ENCODE measurements at places on chromosomes 16 and 17.

DNA sequence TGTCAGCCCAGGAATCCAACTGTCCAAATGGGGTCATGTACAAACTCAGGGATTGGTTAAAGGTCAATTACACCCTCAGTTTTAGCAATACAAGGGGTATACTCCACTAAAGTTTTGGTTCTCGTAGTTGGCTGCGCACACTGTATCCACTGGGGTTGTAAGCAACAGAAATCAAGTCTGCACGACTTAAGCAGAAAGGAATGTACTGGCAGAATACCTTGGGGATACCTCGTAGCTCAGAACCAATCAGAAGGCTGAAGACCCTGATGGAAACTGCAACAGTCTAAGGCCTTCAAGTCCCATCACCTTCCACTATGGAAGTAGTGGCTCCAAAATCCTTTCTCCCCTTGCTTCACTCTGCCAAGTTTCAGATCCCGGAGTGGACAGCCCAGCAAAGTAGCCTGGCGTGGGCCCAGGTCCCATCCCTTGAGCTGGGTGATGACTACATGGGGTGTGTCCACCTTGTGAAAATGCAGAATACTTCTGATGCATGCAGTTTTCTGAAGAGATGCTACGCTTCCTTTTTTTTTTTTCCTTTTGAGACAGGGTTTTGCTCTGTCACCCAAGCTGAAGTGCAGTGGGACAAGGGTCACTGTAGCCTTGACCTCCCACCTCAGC lies 21.1 kb upstream of the RPH3AL start:
- DNase-seq, result no peak

DNA sequence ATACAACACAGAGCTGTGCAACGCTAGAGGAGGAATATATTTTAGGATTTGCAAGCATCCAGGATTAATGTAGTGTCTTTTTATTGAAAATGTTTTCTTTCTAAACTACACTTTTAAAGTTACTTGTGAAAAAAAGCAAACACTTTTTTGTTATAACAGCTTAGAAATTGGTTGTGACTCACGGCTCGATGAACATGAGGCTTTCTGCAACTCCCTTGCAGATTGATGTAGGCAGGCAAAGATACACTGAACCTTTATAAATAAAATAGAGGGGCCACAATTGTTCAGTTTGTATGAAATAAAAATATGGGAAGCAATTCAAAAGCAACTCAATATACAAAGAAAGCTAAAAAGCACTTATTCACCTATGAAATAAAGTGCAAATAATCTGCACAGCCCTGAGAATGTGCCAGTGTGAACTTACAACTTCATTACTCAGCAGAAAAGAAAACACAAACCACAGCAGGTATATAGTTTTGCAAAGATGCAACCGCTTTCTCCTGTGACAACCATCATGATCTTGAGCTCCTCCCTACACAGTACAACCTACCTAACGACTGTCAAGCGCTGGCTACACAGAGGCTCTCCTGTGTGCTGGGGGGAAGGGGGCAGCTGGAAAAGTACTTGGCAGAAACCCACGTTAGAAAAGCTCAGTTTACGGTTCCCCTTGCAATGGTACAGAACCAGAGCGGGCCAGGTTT lies 948 bp downstream of the LUC7L start:
- no peak for DNase-seq

GRCh38 chr17:29603109-29603674 lies 10.3 kb downstream of the ANKRD13B start:
- DNase-seq, result no peak

GRCh38 chr17:4811471-4811870 lies 4.5 kb downstream of the PLD2 start:
- no peak for DNase-seq

- peak; percentile 60 for DNase-seq
Observed at GRCh38 chr17:49076573-49077384, 55.8 kb upstream of the B4GALNT2 start.

DNA sequence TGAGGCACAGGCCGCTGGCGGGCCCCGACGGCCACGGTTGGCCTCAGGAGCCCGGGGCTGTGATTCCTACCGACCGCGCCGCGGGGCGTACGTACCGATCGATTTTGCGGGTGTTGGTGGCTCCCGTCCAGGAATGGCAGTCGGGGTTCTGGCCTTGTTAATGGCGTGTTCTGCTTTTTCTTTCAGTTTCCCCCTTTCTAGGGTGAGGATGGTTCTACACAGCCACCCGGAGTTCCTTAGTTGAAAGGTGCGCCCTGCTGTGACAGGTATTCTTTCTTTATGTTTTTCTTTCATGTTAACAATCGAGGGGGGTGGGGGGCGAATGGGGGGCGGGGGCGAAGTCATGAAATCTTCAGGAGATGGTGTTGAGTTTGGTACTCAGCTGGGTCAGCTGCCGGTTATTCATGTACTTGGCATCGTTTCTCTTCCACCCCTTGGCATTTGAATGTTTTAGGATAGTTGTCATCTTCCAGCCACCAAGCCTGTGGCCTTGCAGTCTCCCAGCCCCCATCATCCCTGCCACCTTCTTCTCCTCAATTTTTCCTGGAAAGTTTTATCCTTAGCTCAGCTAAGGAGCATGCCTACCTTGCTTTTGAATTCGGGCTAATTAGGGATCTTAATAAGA lies 802 bp downstream of the CYLD start:
- DNase-seq, result peak; percentile 24

DNA sequence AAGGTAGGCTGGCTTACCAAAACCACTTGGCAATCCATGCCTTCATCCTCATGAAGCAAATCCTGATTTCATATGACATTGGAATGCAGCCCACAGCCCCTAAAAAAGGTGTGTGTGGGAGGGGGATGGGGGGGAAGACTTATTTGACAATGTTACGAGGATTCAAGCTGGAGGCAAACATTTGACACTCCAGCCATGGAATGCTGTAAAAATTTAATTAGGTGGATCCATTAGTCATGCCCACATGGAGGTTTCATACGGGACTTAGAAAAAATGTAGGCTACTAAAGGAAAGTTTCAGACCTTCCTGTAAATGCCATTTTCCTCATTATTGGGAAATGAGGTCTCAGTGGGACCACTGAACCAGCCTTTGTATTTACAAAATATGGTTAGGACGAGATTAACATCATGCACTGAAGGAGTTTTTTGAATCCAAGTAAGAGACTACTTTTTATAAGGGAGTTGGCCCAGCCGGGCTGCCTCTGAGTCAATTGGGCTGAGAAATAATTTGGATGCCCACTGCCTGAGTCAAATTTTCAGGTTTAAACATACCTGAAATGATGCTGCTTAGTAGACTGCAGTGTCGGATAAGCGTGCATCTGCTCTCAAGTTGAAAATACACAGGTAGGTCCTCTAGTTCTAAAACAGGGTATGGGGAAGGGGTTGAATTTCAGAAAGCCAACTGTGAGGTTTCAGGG lies 44.6 kb upstream of the MAF start:
- DNase-seq, result no peak

DNA sequence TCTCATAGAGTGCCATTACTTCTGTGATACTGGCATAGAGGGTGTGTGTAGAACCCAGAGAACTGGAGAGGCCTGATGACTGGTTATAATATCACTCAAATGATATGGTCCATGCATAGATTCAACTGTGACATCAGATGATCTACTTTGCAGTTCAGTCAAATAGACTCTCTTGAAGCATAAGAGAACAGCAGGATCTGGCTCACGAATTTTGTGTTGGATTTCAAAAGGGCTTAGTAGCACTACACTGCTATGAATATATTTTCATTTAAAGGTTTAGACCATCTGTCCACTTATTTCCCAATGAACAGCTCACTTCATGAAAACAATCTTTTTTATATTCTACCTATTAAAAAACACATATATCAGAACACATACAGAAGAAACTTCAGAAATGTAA lies 119.7 kb downstream of the KIF2B start:
- DNase-seq, result no peak

DNA sequence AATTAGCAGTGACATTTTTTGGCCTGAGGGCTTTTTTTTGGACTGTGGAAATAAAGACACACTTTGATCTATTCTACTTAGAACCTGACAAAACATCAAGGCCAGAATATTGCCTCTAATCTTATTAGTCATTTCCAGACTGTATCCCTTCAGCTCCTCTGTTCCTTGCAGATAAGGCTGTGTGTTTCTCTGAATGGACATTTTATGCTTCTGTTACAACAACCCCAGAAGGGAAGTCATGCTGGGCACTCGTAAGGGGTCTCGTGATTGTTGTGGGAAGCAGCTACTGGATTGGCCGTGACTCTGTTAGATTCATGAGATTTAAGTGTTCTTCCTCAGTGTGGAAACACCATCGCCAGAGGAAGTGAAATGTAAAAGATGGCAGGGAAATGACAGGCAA lies 31.6 kb upstream of the HS3ST2 start:
- no peak for DNase-seq

DNA sequence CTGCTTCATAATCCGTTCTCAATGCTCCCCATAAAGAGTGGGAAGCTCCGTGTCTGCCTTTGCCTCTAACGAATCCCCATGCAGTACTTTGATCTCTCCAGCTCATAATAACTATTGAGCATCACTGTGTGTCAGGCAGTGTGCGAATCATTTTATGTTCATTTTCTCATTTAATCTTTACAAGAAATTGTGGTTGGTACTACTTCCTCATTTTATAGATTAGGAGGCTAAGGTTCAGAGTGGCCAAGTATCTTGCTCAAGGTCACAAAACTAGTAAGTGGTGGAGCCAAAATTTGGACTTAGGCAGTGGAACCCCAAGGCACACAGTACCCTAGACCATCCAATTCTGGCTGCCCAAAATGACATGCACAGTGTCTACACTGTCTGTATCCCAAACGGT lies 44.8 kb downstream of the ABCC12 start:
- no peak for DNase-seq

GRCh38 chr17:38881600-38882191 lies 11.8 kb downstream of the LASP1 start:
- DNase-seq, result no peak

All from HTR-8/SVneo (cell line).